ENCODE measurements at places on chromosomes 16 and 17.
A peak's percentile ranks its signal among the peaks of the same experiment; 100 is the strongest.

DNA sequence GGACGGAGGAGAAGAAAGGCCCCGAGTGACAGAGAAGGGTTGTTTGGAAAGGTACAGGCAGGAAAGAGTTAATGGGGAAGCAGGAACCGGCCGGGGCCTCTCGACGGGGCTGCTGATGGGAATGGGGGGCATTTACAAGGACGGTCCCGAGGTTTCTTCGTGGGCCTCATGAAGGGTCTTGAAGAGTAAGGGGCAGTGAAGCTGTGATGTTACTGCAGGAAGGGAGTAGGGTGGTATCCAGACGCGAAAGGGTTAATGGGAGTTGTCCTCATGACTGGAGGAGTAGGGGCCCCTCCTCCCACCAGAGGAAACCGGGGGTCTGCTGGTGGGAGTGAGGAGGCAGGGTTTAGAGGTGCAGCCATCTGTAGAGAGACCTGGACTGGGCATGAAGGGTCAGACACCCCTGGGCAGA lies 481 bp downstream of the PDK2 start:
- no peak for DNase-seq

GRCh38 chr17:17056156-17056539 lies 13.9 kb downstream of the MPRIP start:
- DNase-seq, result no peak

DNA sequence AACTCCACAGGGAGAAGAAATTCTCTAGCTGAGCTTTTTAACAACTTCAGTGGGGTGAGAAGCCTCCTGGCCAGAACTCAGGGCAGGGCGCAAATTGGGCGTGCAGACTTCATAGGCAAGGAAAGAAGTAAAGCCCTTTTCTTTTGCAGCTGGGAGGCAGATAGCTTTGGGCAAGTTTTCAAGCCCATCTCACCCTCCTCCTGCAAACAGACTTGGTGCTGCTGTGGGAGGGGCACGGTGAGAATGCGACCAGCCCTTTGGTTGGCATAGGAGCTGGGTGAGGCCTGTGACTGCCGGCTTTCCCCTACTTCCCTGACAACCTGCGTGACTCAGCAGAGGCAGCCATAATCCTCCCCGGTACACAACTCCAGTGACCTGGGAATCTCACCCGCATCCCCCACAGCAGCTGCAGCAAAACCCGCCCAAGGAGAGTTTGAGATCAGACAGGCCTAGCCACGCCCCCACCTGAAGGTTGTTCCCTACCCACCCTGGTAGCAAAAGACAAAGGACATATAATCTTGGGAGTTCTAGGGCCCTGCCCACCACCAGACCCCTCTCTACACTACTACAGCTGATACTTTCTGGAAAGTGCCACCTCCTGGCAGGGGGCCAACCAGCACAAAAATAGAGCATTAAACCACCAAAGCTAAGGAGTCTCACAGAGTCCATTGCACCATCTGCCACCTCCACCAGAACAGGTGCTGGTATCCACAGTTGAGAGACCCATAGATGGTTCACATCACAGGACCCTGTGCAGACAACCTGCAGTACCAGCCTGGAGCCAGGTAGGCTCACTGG lies 195.5 kb upstream of the CCL2 start:
- DNase-seq, result no peak

DNA sequence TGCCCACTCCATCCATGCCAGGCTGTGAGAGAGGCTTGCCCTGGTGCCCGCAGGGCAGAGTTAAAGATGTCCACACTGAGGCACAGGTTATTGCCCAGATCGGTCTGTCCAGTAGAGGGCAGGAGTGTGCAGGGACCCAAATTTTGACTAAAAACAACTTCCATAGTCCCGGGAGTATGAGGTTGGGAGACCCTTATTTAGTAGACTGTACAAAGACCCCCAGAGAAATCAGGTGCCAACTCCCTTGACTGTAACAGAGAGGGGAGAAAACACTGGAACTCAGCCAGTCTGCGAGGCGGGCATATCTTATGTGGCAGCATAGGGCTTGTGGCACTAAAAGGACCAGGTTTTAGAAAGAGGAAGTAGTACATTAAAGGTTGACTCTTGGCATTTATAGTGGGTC lies 43.4 kb downstream of the HNF1B start:
- no peak for DNase-seq

DNA sequence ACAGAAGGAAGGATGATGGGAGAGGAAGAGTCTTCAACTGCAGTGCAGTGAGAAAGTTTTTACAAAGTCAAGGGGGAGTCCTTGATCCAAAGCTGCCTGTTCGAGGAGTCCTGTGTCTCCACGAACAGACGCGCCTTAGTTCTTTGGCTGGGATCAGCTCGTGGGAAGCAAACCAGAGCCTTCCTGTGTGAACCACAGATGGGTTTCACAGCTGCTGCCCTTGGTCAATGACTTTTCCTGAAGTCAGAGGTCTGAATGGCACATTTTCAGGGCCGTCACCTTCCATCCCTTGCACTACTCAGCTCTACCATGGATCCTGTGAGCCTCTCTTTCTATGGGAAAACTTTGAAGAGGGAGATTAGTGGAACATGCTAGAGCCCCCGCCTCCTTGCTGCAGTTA lies 4.2 kb upstream of the SBK1 start:
- DNase-seq, result no peak

DNA sequence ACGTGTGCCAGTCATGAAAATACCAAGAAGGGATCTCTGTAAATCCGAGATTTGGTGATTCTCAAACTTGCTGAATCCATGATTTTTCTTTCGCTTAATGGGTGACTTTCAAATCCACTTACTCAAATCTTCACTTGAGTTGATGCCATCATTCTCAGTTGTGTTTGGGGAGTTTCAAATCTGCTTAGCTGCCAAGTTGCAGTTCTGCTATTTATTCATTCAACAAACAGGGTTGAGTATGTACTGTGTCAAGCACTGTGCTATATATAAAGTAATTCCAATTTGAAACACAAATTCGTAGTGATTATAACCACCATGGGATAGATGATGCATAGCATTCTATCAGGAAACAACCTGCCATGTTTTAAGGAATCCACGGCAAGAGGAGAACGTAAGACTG lies 394.3 kb downstream of the CDH13 start:
- DNase-seq, result no peak

- DNase-seq, result no peak
Observed at GRCh38 chr17:60863892-60864707, 186.4 kb downstream of the BCAS3 start.

DNA sequence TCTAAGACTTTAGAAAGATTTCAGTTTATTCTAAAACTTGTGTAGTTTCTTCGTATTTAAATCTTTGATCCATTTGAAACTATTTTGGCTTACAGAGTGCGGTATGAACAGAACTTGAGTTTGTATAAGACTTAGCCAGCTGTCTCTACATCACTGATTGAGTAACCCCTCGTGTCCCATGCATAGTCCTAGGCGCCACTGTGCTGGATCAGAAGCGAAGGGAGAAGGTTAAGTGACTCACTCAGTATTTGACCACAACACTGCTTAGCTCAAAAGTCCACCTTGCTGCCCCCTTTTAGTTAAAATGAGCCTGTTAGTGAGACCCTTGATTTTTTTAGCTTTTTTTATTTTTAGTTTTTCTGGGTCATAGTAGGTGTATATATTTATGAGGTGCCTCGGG lies 28.4 kb downstream of the CD300LB start:
- no peak for DNase-seq

DNA sequence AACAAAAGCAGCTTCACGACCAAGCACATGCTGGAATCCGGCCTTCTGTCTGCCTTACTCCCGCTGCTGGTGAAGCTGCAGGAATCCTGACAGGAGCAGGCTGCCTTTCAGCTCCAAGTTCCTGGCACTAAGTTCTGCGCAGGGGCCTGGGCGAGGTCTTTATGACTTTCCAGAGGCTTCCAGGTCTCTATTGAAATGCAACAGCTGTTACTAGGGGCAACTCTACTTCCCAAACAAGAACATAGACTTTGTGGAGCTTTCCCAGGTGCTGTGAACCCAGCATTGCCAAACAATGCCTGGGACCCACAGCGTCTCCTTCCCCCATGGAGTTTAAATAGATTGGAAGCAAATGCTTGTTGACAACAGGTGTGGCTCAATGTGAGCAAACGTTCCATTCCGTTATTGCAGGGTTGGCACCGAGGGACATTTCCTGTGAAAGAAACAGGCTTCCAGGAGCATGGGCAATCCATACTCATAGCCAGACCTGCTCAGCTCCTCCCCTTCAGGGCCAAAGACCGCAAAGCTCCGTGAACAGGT lies 156.0 kb downstream of the CDH13 start:
- peak; percentile 42 for DNase-seq

DNA sequence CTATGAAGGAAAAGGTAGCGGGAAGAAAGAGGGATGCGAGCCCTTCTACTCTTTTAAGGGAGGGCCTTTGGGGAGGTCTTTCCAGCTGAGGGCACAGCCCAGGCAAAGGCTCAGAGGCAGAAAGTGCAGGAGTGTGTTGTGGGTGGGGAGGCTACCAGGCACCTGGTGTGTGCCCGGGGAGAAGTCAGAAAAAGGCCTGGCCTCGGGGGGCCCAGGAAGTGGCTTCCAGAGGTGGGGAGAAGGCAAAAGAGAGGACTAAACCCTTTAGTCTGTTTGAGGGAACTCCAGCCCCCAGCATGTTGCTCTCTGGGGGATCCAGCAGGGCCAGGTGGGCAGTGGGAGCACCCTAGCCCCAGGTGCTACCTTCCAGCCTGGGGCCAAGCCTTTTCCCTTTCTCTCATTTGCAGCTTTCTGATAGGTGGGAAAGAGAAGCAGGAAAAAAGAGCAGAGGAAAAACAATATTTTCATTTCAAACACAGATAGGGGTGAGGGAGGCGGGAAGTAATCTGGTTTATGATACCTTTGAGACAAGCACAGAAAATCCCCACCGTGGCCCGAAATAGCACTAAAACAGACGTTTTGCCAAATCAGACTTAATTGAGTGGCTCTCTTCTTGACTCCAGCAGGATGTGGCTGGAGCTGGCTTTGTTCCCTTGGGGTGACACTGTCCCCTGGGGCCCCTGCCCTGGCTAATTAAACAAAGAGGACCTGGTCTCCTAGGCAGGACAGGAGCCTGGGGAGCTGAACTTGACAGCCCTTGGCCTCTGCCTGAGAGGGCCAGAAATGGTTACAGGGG lies 10.4 kb downstream of the RAI1 start:
- DNase-seq, result no peak

DNA sequence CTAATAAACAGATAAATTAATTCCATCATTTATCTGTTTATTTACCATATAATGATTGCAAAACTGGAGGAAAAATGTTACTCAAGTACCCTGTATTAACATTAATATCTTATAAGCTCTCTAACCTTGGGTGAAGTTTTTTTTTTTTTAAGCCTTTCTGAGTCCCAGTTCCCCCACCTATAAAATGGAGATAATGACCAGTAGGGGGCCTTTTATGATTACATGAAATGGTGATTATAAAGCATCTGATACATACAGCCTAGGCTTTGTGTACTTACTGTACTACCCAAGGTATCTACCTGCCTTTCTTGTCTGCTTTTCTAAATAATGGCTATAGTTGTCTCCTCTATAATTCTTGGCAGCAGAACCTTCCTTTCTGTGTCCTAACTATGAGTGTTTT lies 22.6 kb downstream of the LRRC36 start:
- no peak for DNase-seq

DNA sequence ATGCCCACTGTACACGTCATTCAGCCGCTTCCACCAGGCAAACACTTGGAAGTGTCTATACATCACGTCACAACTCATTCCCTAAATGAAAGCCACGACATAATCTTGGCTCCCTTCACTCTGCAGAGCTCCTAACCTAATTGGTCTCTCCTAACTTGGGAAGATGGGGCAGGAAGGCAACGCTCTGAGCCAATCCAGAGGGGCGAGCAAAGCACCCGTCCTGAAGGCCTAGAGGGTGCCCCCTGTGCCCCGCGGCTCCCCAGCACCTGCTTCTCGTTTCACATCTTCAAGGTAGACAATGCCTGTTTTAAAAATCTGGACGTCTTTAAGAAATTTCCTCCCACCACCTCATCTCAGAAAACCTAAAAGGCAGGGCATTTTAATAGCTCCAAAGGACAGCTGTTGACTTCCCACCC lies 1.0 kb downstream of the CSNK2A2 start:
- no peak for DNase-seq

DNA sequence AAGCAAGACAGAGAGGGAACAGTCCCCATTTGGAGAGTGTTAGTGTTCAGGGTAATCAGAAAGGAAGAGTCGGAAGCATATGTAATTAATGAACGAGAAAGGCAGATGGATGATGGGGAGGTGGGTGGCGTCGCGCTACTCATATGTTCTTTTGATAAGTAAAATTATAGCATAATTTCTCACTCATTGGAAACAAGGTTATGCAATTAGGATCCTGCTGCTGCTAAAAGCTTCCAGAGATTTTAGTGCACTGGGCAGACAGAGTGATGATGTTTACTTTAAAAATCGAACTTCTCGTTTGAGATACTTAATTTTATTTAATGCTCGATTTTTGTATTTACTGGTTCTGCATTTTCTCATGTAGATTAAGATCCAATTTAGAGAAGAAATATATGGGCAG lies 96.2 kb downstream of the PRKCA start:
- no peak for DNase-seq

DNA sequence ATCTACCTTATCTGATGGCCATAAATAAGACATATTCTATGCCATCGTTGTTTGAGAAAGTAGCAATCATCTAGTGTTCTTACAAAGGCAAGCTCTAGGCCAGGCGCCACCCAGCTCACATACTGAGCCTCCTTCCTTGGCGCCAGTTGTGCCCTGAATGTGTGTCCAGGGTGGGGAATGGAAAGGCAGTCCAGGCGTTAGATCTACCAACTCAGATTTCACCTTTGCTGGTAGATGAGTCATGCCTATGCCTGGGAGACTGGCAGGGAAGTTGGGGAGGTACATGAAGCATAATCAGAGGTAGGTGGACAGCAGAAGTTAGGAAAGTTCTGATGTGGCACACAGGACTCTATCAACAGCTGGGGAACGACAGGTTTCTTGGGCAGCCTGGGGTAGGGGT lies 23.6 kb downstream of the SDR42E1 start:
- no peak for DNase-seq

GRCh38 chr17:56160422-56160821 lies 7.1 kb downstream of the ANKFN1 start:
- DNase-seq, result no peak

DNA sequence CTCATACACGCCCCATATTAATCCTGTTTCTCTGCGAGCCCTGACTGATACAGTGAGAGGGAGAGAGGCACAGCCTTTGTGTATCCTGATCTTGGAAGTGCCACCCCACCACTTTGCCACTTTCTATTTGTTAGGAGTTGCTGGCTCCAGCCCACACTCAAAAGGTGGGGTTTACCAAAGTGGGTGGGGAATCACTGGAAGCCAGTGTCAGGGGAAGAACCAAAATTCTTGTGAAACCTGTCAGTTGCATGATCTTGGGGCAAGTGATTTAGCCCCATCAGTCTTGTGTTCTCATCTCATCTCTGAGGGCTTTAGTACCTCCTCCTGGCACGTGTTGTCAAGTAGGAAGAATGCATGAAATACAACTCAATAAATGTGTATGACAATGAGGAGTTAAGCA lies 119.5 kb downstream of the SOX9 start:
- DNase-seq, result no peak

Data from iPS DF 19.7 (cell line).